ENCODE measurements at places on chromosomes 13 and 19.

GRCh38 chr19:48496959-48497727 is 14.5 kb downstream of the LMTK3 start:
- DNase-seq = no peak

DNA sequence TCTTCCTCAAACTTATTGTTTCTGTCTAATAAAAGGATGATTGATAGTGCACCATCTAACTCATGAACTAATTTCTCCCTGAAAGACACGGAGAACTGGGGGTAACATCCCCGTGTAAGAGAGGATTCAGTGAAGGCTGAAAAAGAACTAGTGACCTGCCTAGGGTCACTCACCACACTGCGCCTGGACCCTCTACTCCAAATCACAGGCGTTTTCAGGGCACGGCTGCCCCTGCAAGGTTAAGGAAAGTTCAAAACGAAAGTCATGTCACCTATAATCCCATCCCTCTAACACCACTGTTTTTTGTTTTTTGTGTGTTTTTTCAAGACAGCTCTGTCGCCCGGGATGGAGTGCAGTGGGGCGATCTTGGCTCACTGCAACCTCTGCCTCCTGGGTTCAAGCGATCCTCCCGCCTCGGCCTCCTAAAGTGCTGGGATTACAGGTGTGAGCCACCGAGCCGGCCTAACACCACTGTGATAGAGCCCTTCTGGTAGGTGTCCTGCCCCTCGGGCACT is 8.7 kb downstream of the URAD start:
- DNase-seq = no peak

DNA sequence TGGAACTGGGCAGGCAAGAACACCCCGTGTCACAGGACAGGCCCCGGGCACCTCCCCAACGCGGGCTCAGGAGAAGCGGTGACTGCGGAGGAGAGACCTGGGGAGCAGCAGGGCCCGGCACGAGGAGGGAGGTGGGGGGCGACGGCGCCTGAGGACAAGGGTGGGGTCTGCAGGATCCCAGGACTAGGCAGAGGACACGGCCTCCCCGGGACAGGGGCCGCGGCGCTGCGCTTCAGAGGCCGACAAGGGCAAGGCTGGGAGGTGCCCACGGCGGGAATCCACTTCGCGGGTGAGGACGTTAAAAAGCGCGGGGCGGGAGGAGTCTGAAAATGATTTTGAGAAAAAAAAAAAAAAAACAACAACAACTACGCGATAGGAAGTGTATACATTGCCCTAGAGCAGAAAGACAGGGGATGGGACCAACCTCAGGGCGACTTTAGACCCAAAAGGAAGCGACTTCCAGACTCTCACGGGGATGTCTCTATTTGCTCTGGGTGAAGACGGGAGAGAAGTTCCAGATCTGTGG is 44.9 kb downstream of the ZNF611 start:
- peak; percentile 62 for DNase-seq

GRCh38 chr13:106874323-106874722 is 306.4 kb upstream of the ARGLU1 start:
- no peak for DNase-seq

- no peak for DNase-seq
Measured at GRCh38 chr13:72462166-72462565, 265.3 kb downstream of the MZT1 start.

DNA sequence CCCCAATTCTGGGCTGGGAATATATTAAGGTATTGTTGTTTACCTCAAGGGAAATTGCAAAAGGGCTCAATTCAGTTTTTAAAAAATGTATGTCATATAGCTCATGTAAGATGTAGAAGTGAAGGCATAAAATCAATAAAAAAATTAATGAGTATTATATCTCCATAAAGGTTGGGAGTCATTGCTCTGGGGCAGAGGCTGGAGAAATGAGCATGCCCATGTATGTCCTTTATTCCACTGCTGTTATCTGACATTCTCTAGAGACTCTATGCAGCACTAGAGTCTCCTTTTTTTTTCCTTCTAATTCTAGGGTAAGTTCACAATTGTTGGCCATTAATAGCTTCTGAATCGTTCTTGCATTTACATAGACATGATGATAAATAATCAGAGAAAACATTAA is 394.8 kb downstream of the KLF12 start:
- DNase-seq = no peak

GRCh38 chr19:5595129-5595528 is 27.4 kb upstream of the TINCR start:
- DNase-seq = no peak

- no peak for DNase-seq
Measured at GRCh38 chr19:42250183-42250665, 4.7 kb downstream of the ERF start.

GRCh38 chr19:31351056-31351854 is 2.0 kb upstream of the TSHZ3 start:
- no peak for DNase-seq

- no peak for DNase-seq
Measured at GRCh38 chr13:110916301-110917142, 1.7 kb upstream of the ANKRD10 start.

- DNase-seq = no peak
Measured at GRCh38 chr13:106474912-106475311, 60.5 kb downstream of the EFNB2 start.
